ENCODE measurements at places on chromosomes 12 and 14.

GRCh38 chr14:33756833-33757232, 194.0 kb downstream of the EGLN3 start:
- DNase-seq: no peak

- no peak for DNase-seq
Observed at GRCh38 chr12:66666481-66666880, 12.4 kb downstream of the GRIP1 start.

- no peak for DNase-seq
Observed at GRCh38 chr14:67263499-67264149, 22.4 kb downstream of the PALS1 start.

DNA sequence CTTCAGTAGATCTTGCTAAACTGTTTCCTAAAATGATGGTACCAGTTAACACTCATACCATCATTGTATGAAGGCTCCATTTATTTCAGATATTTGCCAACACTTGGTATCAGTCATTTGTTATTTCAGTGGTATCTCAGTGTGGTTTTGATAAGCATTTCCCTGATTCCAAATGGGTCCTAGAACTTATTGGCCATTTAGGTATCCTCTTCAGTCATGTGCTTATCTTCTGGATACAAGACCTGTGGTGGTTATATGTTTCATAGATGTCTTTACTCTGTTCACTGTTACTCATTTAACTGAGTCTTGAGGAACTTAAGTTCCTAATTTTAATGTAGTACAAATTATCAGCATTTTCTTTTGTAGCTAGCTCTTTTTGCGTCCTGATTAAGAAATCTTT, 13.5 kb downstream of the SINHCAF start:
- DNase-seq: no peak

DNA sequence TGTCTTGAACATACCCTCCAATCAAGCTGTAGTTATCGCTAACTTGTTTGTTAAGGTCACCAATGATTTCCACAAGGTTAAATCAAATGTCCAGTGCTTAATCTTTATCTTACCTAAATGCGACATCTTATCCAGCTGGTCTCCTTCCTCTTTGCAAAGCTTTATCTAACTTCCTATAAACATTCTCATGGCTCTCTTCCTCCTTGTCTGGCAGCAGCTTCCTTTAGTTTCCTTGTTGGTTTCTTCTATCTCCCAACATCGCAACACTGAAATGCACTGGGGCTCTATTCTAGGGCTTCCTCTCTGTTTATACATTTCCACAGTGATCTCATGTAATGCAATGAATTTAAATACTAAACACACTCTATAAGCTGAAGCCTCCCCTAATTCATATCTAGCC, 28.7 kb downstream of the UBE2N start:
- no peak for DNase-seq

- DNase-seq: no peak
Observed at GRCh38 chr12:24615967-24616411, 332.9 kb downstream of the BCAT1 start.

- DNase-seq: no peak
Observed at GRCh38 chr12:40723001-40723400, 30.8 kb downstream of the CNTN1 start.

GRCh38 chr12:21221778-21222177, 90.8 kb downstream of the SLCO1B1 start:
- no peak for DNase-seq

DNA sequence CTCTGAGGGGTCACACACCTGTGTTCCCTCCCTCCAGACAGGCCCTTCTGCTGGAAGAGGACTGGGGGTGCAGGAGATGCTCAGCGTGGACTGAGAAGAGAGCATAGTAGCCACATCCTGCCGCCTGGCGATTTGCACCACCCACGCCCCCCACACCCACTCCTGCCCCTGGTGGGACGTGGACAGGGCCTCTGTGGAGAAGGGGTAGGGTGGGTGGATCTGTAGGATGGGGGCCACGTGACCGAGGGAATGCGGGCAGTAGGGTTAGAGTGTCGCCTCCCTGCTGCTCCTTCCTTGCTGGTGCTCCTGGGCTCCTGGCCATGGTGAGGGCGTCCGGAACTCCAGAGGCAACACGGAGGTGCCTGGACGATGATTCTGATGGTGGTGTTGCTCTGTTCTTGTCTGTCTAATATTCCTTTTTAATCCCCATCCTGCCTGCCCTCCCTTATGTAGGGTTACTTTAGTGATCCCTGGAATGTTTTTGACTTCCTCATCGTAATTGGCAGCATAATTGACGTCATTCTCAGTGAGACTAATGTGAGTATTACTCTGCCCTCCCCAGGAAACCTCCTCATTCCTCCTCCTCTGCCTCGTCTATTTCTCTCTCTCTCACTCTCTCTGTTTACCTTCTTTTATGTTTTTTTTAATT, 161.5 kb upstream of the FKBP4 start:
- no peak for DNase-seq

DNA sequence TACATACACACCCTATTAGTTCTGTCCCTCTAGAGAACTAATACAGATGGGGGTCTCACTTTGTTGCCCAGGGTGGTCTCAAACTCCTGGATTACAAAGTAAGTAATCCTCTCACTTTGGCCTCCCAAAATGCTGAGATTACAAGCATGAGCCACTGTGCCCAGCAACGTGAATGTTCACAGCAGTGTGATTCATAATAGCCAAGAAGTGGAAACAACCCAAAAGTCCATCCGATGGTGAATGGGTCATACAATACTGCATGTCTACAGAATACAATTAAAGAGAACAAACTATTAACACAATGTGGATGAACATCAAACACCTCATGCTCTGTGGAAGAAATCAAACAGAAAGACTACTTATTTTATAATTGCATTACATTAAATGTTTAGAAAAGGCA, 57.3 kb upstream of the SYNE2 start:
- no peak for DNase-seq

DNA sequence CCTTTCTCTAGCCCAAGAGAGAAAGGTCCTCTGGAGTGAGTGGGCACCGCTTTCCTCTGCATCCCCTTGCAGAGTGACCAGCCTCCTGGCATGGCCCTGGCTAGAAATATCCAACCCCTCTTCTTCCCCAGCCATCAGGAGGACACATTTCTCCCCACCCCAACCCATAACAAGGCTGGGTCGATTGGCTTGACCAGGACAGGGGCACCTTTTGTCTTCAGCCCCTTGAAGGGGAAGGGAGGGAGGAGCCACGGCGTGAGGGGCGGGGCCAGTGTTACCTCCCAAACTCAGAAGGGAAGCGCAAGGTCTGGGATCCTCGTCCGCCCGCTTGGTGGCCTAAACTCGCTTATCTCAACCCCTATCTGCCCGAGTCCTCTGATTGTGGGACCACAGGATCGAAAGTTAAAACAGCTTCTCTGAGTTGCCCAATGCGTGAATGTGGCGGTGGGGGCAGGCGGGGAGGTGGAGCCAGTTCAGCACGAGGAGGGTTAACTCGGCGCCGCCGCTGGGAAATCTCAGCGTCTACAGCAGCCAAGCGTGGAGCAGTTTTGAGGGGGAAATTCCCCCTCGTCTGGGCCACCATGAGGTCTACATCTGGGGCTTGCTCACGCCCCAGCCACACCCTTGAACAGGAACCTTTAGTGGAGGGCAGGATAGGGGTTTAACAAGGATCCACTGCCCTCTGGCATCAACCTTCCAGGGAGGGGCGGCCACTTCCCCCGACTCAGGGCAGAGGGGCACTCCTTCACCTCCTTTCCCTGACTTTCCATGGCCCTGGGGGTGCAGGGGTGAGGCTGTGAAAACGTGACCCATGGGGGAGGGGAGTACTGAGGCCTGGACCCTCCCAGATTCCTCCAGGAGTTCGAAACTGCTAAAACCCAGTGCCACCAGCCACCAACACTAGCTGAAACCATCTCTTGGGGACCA, 795 bp downstream of the STAT6 start:
- no peak for DNase-seq

DNA sequence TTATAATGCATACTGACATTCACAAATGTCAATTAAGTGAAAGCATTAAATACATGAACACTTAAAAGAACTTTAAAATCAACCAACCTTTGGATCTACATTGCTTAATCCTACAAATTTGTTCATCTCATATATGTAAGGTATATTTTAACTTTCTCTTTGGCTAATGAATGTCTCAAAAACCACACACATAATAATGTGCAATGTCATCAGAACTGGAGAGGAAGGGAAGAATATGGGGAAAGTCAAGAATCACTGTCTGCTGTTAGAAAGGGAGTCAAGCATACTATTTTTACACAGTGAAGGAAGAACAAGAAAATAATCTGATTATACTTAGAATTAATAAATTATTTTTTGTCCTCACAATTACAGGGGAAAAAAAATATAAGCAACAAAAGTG, 4.9 kb downstream of the GMFB start:
- no peak for DNase-seq

GRCh38 chr12:123382684-123383083, 1.2 kb upstream of the KMT5A start:
- DNase-seq: no peak

DNA sequence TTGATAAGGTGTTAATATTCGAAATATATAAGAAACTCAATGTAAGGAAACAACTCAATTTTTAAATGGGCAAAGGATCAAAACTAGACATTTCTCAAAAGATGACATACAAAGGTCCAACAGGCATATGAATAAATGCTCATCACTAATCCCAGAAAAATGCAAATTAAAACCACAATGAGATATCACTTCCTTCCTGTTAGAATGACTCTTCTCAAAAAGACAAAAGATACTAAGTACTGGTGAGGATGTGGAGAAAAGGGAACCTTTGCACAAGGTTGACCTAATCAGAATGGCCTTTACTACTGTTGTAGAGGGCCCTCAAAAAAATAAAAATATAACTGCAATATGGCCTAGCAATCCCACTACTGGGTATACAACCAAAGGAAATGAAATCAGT, 383.4 kb downstream of the KCNH5 start:
- no peak for DNase-seq

GRCh38 chr14:51147183-51147582, 52.3 kb upstream of the TRIM9 start:
- no peak for DNase-seq

- DNase-seq: no peak
Observed at GRCh38 chr14:101362529-101363260, 198.6 kb upstream of the DIO3 start.

- no peak for DNase-seq
Observed at GRCh38 chr12:85765453-85765869, 70.7 kb downstream of the RASSF9 start.

DNA sequence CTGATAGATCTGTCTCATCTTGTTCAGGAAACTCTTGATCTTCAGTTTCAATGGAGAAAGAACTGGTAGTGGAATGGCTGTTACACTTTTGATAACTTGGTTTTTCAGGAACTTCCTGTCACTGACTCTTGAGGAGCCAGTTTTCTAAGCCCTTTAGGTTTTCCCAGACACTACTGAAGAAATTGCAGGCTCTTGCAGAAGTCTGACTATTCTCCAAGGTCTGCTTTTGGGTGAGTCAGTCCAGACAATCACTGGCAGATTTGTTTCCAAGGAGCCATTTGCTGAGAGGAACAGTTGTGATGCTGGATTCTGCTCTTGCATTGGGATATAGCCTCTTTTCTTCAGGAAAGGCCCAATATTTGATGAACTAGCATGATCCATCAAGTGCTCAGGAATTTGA, 468.0 kb downstream of the FUT8 start:
- DNase-seq: no peak

DNA sequence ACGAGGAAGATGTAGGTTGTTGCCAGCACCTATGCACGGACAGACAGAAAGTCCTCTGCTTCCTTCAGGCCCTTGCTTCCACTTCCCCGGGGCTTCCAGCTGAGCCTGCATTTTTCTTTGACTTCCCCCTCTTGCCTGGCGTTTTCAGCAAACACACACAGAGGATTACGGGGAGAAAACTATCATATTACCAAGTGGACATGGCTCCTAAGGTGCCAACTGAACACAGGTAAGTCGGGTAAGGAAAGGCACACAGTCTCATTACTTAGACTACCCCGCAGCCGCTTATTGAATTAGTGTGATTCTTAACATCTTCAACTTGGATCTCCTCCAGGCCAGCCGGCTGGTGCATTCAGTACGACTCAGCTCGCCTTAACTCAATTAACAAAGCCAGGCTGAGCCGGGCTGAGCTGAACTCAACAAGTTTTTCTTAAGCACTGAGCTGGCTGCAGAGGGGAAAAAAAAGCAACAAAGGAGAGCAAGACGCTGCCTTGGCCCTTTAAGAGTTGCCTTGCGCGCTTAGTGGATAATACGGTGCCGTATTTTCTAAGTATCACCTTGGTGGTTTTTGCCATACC, 19.2 kb upstream of the MAP1LC3B2 start:
- DNase-seq: no peak

DNA sequence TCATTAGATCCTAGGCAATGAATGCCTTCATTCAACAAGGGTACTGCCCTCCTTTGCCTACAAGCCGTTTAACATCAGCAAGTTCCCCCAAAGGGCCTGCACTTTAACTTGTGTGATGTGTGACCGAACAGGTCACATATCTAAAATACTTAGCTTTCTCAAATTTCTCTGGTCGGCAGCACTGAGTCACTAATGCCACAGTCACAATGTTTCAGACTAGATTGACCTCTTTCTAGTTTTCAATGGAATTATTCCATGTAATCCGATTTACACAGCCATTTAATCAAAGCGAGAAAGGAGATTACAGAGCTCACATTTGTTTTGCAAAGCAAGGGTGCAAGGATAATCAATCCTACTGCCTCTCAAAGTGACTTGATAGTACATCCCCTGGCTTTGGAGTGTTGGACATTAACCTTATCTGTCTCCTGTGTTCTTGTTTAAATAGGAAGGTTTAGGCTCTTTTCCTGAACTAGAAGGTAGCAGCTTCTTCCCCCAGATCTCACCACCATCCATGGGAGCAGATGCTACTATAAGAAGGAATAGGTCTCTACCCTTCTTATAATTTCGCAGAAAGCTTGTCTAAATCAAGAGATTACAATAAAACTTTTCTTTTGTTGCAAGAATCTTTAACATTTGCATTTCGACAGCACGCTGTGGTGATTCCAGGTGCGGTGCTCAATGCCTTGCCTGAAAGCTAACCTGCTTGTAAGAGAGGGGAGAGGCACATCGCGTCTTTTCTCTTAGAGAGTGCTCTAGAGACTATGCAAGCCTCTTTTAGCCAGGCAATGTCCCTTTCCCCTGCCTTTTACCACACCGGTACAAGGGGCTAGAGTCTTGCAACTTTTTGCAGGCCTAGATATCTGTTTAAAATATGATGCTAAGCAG, 1.8 kb downstream of the KITLG start:
- DNase-seq: no peak

GRCh38 chr12:48420039-48420775, 52.2 kb upstream of the ANP32D start:
- DNase-seq: no peak

- DNase-seq: no peak
Observed at GRCh38 chr12:70467918-70468733, 102.0 kb downstream of the KCNMB4 start.

All from GM04504 (cell line).